ENCODE measurements at places on chromosomes 1 and 21. TPM values are rescaled to one million over a fixed set of nuclear protein-coding genes. Genes with fewer than 3 reads are reported as not detected.

The FCMR gene
- 6.8 TPM for total RNA-seq

The DNMT3L gene
- not detected for total RNA-seq

The ASPM gene
- total RNA-seq, result 1.6 TPM

The ELK4 gene
- 62.8 TPM for total RNA-seq

The PLA2G5 gene
- total RNA-seq, result 7.4 TPM

The PTPN22 gene
- total RNA-seq, result 14.1 TPM

The INSRR gene
- total RNA-seq, result not detected

The MRPL55 gene
- total RNA-seq, result 43.6 TPM

The DDR2 gene
- 47.0 TPM for total RNA-seq

The CBR1 gene
- 72.9 TPM for total RNA-seq

The USP16 gene
- 33.4 TPM for total RNA-seq

The OR10Z1 gene
- not detected for total RNA-seq

- no peak for DNase-seq
Measured at GRCh38 chr1:230909974-230910754, 41.8 kb upstream of the C1orf198 start.

DNA sequence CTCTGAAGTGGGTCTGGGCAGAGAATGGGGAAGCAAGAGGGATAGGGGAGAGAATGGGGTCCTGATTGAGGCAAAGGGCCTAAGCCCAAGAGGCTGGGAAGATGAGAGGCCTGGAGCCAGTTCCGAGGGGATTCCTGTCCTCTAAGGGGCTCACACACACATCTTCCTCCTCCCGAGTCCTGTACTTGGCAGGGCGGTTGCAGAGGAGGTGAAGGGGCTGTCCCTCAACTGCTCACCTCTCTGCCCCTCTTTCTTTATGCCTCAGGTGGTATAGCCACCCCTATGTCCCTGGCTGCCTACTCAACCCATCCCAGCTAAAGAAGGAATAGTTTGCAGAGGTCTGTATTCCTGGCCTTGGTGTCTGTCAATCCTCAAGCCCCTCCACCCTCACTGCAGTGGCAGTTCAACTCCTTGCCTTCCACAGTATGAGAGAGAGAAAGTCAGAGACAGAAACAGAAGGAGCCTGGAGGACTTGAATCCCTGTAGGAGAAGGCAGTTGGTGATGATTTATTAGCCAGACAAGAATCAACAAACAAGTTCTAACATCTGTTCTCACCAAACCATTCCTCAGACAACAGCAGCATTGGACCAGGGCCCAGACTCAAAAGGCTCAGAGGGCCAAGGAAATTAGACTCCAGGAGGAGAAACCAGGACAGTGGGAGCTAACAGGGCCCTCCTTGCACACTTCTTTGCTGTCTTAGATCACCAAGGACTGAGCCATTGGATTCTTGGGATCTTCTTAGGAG is 10.7 kb downstream of the SH2D2A start:
- DNase-seq, result no peak

GRCh38 chr1:208289716-208290115 is 45.5 kb upstream of the PLXNA2 start:
- no peak for DNase-seq

DNA sequence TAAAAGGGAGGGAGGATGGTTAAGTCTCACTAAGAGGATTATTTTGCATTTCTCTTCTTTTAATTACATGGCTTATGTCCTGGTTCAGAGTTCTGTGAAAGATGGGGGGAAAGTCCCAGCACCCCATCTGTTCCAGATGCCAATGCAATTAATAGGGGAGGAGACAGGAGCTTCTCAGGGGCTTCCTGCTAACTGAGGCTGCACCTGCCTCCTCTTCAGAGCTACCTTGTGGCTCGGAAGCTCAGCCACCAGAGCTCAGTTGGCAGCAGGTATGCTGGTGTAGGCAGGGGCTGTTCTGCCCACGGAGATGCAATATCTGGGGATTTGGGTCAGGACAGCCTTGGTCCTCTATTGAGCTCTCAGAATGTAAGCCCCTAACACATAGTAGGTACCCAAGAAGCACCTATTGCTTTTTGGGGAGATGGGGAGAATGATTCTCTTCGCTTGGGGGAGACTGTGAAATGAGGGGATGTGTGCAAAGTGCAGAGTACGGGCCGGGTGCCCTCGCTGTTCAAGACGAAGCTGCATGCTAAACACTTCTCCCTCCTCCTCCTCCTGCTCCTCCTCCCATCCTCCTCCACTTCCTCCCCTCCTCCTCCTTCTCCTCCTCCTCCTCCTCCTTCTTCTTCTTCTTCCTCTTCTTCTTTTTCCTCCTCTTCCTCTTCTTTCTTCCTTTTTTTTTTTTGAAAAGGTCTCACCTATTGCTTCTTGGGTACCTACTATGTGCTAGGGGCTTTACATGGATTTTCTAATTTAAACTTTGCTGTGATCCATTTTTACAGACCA is 279.0 kb downstream of the PTPRU start:
- DNase-seq, result no peak

- DNase-seq, result no peak
Measured at GRCh38 chr21:41817228-41817627, 50.4 kb upstream of the RIPK4 start.

DNA sequence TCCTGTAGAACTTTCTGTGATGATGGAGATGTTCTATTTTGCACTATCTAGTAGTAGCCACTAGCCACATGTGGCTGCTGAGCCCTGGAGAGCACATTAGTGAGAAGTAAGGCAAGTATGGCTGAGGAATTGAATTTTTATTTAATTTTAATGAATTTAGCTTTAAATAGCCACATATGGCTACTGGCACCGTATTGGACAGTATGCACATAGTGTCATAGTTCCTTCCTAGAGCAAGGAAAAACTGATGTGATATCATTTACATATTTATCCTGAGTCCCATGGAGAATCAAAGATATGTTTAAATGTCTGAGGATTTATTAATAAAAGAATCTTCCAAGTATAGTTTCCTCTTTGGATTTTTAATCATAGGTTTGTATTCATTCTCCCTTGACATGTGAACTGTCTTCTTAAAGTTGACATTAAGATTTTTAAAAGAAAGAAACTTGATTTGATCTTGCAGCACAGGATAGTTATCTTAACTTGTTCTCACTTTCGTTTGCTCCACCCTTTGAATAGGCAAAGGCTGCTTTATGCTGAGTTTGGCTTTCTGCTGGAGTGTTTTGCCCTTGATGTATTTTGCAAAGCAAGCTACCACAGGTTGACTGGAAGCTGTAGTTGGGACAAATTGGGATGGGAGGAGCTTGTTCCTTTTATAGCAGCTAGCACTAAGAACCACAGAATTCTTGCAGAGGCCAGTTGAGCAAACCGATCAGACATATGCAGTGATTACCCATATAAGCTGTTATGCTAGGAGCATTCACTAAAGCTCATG is 129.7 kb downstream of the VPS13D start:
- DNase-seq, result no peak

- peak; percentile 64 for DNase-seq
Measured at GRCh38 chr1:32208891-32209328, at the start of gene DCDC2B. Gene DCDC2B, plus strand, starts transcription at chr1:32209089. Its CDS starts 5 bp downstream, at chr1:32209094.

GRCh38 chr1:221515496-221515895 is 226.4 kb downstream of the DUSP10 start:
- no peak for DNase-seq

DNA sequence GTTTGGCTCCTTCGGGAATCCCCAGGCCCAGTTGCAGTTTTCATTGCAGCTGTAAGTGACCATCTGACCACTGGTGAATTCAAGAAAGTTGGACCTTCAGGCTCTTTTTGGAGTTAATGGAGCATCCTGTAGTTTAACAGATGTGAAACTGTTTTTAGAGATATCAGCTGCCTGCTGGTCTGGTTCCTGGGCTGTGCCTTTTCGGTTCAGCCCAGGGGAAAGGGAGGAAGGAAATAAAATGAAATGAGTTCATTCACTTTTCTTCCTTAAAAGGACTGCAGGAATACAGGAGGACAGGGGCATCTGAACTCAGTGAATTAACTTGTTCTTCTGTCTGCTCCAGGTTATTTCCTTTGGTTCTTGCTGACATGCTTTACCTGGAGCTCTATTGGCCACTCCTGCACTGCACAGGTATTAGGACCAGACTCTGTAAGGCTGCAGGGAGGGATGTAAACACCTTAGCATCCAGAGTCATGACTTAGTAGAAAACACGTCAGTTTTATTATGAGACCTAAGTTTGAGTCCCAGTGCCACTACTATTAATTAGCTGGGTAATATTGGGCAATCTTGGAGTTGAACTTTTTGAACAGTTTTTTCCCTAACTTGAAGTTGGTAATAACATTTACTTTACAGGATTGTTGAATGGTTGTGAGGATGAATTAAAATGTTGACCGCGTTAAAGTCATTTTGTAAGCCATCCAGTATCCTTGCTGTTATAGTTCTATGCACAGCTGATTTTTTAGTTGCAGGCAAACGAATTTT is 83.6 kb downstream of the LRRC8D start:
- DNase-seq, result no peak

DNA sequence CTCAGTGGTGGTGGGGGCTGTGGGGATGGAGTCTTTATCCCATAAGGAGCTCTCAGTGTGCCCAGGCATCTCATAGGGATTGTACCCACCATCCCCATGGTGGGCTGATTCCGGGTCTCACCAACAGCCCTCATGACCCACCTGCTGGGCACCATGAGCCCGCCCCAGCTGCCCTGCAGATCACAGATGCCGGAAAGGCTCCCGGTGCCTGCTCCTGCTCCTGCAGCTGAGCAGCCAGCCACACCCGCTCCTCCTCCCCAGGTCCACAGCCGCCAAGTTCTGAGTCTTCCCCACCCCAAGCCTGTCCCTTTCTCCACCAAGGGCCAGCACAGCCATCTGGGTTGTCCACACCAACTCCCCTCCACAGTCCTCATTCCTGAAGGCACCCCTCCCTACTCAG is 15.5 kb upstream of the TSPEAR start:
- DNase-seq, result no peak

GRCh38 chr1:94081566-94082344 is 39.2 kb downstream of the ABCA4 start:
- DNase-seq, result no peak

DNA sequence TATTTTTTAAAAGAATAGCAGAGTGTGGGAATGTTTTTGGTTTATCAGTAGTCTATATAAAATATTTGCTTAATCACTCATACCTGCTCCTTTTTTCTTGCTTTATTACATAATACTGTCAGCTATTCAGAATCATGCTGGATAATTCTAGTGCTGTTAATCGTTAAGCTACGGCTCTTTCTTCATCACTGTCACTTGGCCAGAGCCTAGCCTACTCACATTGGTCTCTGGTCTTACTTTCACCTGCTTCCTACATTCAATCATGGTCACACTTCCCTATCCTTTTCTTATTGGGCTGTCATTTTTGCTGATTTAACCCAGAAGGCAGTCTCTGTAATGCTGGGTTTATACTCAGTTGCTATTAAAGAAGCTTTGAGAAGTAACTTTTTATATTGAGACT is 2.5 kb downstream of the KLHL20 start:
- no peak for DNase-seq

DNA sequence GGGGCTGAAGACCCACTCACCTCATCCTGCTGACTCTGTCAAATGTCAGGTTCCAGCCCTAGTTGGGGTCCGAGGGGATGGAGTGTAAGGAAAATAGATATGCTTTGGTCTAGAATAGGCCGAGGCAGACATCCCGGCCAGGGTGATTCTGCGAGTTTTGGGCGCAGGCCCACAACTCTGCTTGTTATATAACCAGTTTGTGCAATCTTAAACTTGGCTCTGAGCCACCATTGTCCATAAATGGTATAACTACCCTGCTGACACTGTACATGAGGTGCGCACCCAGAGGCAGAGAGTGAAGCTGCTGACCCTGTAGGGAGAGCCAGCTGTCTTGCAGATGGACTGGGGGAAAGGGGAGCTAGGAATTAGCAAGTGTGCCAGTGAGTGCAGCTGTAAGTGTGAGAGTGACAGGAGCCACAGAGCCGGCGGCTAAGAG is 1388.8 kb downstream of the AMY1C start:
- DNase-seq, result no peak

DNA sequence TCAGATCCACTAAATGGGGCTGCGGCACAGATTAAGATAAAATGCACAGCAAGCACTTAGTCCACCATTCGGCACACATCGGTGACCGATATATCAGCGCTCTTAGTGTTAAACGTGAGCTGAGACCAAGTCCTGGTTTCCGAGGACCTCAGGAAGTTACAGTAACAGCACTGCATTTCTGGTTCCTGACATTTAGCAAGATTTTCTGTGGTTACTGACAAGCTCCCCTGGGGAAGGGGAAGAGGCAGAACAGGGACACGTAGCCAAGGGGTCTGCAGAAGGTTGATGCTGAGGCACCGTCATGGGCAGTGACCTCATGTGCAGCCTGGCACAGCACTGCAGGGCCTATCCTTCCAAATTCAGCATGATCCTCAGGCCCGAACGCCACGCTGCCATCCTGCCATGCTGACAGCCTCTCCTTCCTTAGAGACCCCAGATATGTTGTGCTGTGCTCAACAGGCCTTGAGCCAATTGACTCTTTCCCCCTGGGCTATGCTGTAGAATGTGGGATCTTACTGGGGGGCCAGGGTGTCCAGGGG is 13.4 kb upstream of the PEF1 start:
- no peak for DNase-seq

GRCh38 chr1:113617438-113618141 is 141.7 kb downstream of the PHTF1 start:
- no peak for DNase-seq

- no peak for DNase-seq
Measured at GRCh38 chr1:63882048-63882704, 108.4 kb downstream of the ROR1 start.

- no peak for DNase-seq
Measured at GRCh38 chr21:42316891-42317290, 1.7 kb upstream of the TFF3 start.

GRCh38 chr1:59261537-59261936 is 35.4 kb upstream of the FGGY start:
- DNase-seq, result no peak

DNA sequence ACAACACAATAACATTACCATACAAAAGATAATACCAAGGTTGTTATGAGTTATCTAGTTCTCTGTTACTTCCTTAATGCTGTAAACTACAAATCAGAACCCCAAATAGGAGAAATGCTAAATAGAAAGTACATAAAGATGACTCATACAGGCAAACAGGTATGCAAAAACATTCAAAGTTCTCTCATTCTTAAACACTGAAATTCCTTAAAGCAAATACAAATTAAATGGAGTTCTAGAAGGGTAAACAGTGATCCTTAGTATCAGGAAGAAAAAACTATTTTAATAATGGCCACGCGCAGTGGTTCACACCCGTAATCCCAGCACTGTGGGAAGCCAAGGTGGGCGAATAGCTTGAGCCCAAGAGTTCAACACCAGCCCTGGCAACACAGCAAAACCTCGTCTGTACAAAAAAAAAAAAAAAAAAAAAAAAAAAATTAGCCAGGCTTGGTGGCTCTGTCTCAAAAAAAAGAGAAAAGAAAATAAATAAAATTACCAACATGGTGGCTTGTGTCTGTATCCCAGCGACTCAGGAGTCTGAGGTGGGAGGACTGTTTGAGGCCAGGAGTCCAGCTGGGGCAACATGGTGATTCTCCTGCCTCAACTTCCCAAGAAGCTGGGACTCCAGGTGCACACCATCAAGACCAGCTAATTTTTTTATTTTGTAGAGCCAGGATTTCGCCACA is 17.5 kb downstream of the FBXO42 start:
- DNase-seq, result no peak

- no peak for DNase-seq
Measured at GRCh38 chr1:175307160-175307559, 114.6 kb upstream of the KIAA0040 start.

- DNase-seq, result no peak
Measured at GRCh38 chr21:37183749-37184148, 83.4 kb downstream of the VPS26C start.

- no peak for DNase-seq
Measured at GRCh38 chr21:32184065-32184464, 94.8 kb downstream of the MIS18A start.

- DNase-seq, result no peak
Measured at GRCh38 chr1:70874818-70875217, 172.8 kb downstream of the PTGER3 start.
